ENCODE measurements at places on chromosomes 3 and 15.
A peak's percentile ranks its signal among the peaks of the same experiment; 100 is the strongest.

GRCh38 chr3:141828890-141829289 lies 47.6 kb upstream of the ATP1B3 start:
- H3K27me3 ChIP-seq: peaks cover 3% of the 10 kb centered on the region
- H3K4me3 ChIP-seq: no peak overlapping the region
- H3K4me1 ChIP-seq: no peaks in the 10 kb centered on the region
- H3K36me3 ChIP-seq: no peaks in the 10 kb centered on the region

- no peaks in the 10 kb centered on the region for H3K36me3 ChIP-seq
- no peak overlapping the region for H3K27ac ChIP-seq
- H3K27me3 ChIP-seq: peaks cover 24% of the 10 kb centered on the region
- H3K4me3 ChIP-seq: no peak overlapping the region
- DNase-seq: no peak
Observed at GRCh38 chr3:42686832-42687650, 1.7 kb downstream of the KLHL40 start.

- H3K4me3 ChIP-seq: no peak overlapping the region
- peaks cover 15% of the 10 kb centered on the region for H3K4me1 ChIP-seq
- H3K27me3 ChIP-seq: no peaks in the 10 kb centered on the region
- peaks cover 17% of the 10 kb centered on the region for H3K36me3 ChIP-seq
Observed at GRCh38 chr3:32705232-32705631, 20.2 kb downstream of the CNOT10 start.

GRCh38 chr3:97680210-97680609 lies 84.3 kb upstream of the ARL6 start:
- no peaks in the 10 kb centered on the region for H3K36me3 ChIP-seq
- no peaks in the 10 kb centered on the region for H3K4me1 ChIP-seq
- no peak overlapping the region for H3K4me3 ChIP-seq
- H3K27me3 ChIP-seq: no peaks in the 10 kb centered on the region
- no peak overlapping the region for H3K27ac ChIP-seq

DNA sequence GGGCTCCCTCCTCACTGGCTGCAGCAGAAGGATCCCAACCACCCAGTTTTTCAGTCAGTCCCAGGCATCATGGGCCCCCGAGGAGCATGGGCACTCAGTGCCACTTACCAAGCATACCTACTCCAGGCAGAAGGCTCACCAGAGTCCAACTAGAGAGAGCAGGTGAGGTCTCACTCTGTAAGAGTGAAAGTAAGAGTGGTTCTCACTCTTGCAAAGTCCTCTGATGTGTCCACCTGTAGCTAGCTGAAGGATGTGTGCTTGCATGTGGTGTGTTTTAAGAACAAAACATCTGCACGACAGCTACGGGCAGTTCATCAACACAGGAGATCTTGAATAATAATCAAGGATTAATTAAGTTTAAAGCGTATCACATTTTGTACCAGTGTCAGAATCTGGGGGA lies 49.7 kb downstream of the CCK start:
- peaks cover 15% of the 10 kb centered on the region for H3K4me1 ChIP-seq
- peak overlapping the region; percentile 26 for H3K27ac ChIP-seq
- peaks cover 31% of the 10 kb centered on the region for H3K36me3 ChIP-seq
- no peak overlapping the region for H3K4me3 ChIP-seq
- no peaks in the 10 kb centered on the region for H3K27me3 ChIP-seq
- DNase-seq: no peak

- DNase-seq: no peak
- H3K27me3 ChIP-seq: no peaks in the 10 kb centered on the region
- peaks cover 6% of the 10 kb centered on the region for H3K36me3 ChIP-seq
Observed at GRCh38 chr3:190579514-190580137, 65.7 kb downstream of the IL1RAP start.

- H3K4me3 ChIP-seq: no peak overlapping the region
- no peaks in the 10 kb centered on the region for H3K4me1 ChIP-seq
- DNase-seq: no peak
- peaks cover 1% of the 10 kb centered on the region for H3K36me3 ChIP-seq
- peaks cover 10% of the 10 kb centered on the region for H3K27me3 ChIP-seq
Observed at GRCh38 chr3:45187694-45188141, 38.4 kb downstream of the TMEM158 start.

- H3K4me3 ChIP-seq: no peak overlapping the region
- H3K27ac ChIP-seq: no peak overlapping the region
- no peaks in the 10 kb centered on the region for H3K27me3 ChIP-seq
- H3K4me1 ChIP-seq: peaks cover 4% of the 10 kb centered on the region
- DNase-seq: no peak
Observed at GRCh38 chr3:20564966-20565365, 379.0 kb upstream of the SGO1 start.

DNA sequence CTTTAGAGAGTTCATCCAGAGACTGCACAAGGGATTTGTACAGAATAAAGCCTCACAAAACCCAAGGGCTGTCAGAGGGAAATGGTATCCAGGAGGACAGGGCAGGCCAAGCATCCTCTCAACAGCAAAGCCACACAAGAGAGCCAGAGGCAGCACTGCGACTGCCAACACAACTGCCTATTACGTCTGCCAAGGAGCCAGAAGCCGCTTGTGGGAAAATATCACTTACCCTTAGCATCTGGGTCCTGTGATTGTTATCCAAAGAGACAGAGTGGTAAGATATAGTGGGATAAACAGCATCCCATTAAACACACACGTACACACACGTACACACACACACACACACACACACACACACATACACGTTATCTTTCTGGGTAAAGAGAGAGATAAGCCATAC lies 618.3 kb upstream of the AGTR1 start:
- no peak overlapping the region for H3K27ac ChIP-seq
- no peaks in the 10 kb centered on the region for H3K4me1 ChIP-seq
- no peak overlapping the region for H3K4me3 ChIP-seq
- no peaks in the 10 kb centered on the region for H3K27me3 ChIP-seq
- H3K36me3 ChIP-seq: no peaks in the 10 kb centered on the region
- DNase-seq: no peak

GRCh38 chr3:64971602-64972001 lies 283.8 kb upstream of the ADAMTS9 start:
- no peaks in the 10 kb centered on the region for H3K36me3 ChIP-seq
- no peak overlapping the region for H3K4me3 ChIP-seq
- no peaks in the 10 kb centered on the region for H3K4me1 ChIP-seq
- no peak overlapping the region for H3K27ac ChIP-seq
- peaks cover 1% of the 10 kb centered on the region for H3K27me3 ChIP-seq
- DNase-seq: no peak

- H3K4me3 ChIP-seq: no peak overlapping the region
- H3K27ac ChIP-seq: no peak overlapping the region
- H3K4me1 ChIP-seq: no peaks in the 10 kb centered on the region
- H3K36me3 ChIP-seq: peaks cover 29% of the 10 kb centered on the region
- DNase-seq: no peak
Observed at GRCh38 chr3:52752045-52752660, 18.6 kb downstream of the NEK4 start.

DNA sequence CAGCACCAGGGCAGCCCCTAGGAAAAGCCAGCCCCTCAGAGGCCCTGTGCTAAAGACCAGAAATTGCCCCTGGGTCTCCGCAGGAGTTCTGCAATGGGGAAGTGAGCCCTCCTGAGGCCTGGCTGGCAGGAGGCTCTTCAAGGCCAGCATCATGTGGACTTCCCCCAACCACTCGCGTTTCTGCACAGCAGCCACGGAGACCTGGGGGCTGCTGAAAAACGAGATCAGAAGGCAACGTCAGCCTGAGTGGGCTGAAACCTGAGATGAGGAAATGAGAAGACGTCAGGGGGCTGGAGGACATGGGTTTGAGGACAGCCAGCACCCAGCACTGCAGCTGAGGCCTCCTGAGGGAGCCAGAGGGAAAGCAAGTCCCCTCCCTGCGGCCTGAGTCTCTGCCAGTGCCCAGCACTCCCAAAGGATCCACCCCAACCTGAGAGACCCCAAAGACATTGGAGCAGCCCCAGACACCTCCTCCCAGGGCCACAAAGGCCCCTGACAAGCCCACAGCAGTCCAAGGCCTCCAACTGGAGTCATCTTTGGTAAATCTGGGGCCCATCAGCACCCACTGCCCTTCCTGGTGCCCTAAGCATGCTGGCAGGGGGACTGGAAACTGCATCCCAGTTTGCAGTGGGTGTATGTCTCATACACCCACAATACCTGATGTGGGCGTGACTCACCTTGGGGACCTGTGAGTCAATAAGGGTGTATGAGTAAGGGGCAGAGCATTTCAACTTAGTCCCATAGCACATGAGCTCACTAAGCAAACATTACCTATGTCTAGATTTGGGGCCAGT lies 29.2 kb upstream of the CYP11A1 start:
- H3K27me3 ChIP-seq: no peaks in the 10 kb centered on the region
- peak overlapping the region; percentile 68 for H3K4me3 ChIP-seq
- peak; percentile 70 for DNase-seq
- H3K36me3 ChIP-seq: no peaks in the 10 kb centered on the region
- H3K4me1 ChIP-seq: peaks cover 87% of the 10 kb centered on the region
- peak overlapping the region; percentile 96 for H3K27ac ChIP-seq

DNA sequence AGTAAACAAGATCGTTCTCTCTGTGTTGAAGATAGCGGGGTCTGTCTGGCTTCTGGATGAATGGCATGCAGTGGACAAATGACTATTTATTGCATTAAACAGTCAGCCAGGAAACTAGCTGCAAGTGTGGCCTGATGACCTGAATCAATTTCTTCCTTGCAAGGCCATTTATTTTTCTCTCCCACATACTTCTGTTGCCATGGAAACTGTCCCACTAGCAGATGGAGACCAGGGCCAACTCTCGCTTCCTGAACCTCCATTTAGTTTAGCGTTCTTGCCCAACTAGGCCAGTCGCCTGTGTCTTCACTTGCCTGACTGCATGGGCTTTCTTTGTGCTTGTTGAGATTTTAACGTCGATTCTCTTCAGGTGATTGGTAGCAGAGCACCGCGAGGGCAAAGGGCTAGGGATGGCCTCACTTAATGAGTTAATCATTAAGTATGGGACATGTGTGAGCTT lies 27.6 kb downstream of the LMCD1 start:
- H3K4me1 ChIP-seq: no peaks in the 10 kb centered on the region
- DNase-seq: no peak
- H3K27me3 ChIP-seq: no peaks in the 10 kb centered on the region
- no peak overlapping the region for H3K27ac ChIP-seq
- no peak overlapping the region for H3K4me3 ChIP-seq

- DNase-seq: no peak
- H3K36me3 ChIP-seq: no peaks in the 10 kb centered on the region
- H3K27me3 ChIP-seq: no peaks in the 10 kb centered on the region
- no peaks in the 10 kb centered on the region for H3K4me1 ChIP-seq
- no peak overlapping the region for H3K27ac ChIP-seq
Observed at GRCh38 chr3:79199966-79200365, 567.8 kb downstream of the ROBO1 start.

DNA sequence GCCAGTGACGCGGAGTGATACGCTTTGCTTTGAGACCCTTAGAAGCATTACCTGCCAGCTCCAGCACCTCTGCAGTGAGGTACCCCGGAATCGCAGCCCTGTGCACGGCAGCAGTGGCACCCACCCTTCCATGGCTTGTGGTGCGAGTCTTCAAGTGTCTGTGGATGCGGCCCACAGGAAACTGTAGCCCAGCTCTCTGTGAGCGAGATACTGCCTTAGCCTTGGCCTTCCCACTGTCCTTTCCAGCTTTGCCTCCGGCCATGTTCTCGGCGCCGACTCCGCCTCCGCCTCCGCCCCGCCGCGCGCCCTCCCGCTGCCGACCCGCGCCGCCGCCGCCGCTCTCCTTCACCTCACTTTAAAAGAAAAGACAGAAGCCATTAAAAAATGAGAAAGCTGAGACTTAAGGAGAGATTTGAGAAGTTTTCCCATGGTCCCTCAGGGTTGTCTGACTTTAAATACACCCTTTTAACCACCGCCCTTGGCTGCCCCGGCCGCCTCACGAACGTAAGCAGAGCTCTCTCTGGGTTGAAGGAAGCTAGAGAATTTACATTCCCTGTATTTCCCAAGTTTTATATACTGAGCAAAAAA lies 78.5 kb upstream of the FAM174B start:
- H3K27ac ChIP-seq: no peak overlapping the region
- peak overlapping the region; percentile 84 for H3K4me3 ChIP-seq
- no peaks in the 10 kb centered on the region for H3K4me1 ChIP-seq
- no peaks in the 10 kb centered on the region for H3K36me3 ChIP-seq
- DNase-seq: no peak
- peaks cover 1% of the 10 kb centered on the region for H3K27me3 ChIP-seq

DNA sequence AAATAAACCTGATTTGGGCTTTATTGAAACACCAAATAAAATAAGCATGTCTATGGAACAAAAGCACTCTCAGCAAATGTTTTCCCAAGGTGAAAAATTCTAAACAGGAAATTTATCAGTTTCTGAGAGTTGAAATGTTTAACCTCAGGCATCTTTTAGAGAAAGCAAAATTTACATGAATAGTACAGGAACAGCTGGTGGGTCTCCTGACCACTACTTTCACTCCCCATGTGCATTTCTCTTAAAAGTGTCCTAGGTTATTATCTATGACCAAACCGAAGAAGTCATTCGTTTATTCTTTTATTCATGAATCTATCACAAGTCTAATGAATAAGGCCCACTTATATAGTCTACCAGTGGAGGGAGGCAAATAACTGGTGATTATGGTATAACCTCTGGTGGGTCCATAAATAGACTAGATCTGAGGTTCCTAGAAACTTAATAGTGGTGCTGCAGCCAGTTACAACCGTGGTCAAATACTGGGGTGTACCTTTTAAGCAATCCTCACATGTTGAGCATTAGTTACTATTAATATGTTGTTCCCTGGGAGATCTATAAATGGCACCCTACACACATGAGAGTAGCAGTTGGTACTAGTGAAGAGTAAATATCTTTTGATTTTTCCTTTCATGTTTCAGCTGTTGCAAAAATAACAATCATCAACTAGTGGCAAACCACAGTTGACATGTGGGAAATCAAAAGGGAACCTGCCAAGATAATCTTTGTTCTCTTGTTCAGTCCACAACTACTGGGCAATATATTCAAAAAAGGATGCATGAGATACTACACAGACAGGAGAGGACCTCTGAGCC lies 169.3 kb upstream of the STAC start:
- H3K4me1 ChIP-seq: no peaks in the 10 kb centered on the region
- no peaks in the 10 kb centered on the region for H3K36me3 ChIP-seq
- H3K27ac ChIP-seq: no peak overlapping the region
- H3K4me3 ChIP-seq: no peak overlapping the region
- no peak for DNase-seq

DNA sequence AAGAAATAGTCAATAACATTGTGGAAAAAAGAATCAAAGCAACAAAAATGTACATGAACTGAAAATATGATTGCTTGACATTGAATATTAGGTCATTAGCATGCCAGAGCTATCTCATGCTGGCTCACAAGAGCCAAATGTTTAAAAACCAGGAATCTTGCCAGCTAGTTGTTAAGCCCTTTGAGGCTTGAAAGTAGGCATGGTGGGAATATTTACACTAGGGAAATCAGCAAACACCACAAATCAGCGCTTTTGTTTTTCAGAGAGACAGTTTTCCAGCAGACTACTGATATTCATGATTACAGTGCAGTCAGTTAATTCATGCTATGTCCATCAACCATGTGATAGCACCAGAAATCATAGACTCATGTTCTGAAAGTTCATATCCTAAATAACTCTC lies 144.8 kb downstream of the ARPP21 start:
- peaks cover 2% of the 10 kb centered on the region for H3K4me1 ChIP-seq
- H3K27ac ChIP-seq: no peak overlapping the region
- H3K36me3 ChIP-seq: no peaks in the 10 kb centered on the region

Data from memory B cell (primary cell).